ENCODE measurements at places on chromosomes 2 and 18.
A peak's percentile ranks its signal among the peaks of the same experiment; 100 is the strongest.

DNA sequence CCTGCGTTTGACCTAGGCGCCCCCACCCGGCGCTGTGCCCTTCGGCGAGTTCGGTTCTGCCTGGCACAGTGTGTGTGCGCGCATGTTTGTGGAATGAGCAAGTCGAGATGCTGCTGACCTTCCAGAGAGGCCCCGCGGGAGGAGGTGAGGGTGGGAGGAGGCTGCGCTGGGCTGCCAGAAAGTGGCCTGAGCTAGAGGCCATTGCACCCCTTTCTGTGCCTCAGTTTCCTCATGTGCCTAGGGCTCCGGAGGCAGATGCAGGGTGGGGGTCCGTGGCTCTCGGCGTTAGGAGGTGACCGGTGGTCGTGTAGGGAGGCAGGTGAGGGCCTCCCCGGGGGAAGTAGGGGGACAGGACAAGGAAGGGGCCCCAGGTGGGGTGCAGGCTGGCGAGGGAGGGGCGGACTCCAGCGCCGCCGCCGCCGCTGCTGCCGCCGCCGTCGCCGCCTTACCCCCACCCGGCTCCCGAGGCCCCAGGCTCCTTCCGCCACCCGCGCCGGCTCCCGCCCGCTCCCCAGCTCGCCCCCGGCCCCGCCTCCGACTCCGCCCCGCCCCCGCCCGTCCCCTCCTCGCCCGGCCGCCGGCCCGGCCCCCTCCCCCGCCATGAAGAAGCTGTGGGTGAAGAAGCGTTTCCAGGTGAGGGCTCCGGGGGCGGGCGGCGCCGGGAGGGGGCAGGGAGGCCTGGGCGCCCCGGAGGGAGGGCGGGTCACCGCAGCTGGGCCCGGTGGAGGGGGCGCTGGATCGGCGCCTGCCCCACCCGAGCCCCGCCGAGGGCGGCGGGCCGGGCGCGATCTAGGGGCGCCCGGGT is 7.0 kb downstream of the SPEG start:
- DNase-seq, result no peak

- no peak for DNase-seq
These were observed 316 bp downstream of the FKBP7 start for GRCh38 chr2:178478130-178478438.

DNA sequence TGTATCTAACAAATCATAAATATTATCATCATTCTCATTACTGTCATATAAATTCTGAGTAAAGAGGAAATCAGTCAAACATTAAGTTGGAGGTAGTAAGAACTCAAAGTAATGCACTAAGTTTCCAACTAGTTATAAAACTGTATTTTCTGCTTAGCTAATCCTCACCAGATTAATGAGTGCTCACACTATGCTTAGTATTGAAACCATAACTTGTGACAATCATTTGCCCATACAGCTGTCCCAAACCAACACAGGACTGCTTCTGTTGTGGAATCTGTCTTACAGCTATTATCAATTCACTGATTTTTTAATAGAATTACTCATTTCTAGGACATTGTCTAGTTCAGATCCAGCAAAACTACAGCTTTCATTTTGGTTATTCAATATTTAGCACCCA is 41.5 kb upstream of the TANK start:
- DNase-seq, result no peak

DNA sequence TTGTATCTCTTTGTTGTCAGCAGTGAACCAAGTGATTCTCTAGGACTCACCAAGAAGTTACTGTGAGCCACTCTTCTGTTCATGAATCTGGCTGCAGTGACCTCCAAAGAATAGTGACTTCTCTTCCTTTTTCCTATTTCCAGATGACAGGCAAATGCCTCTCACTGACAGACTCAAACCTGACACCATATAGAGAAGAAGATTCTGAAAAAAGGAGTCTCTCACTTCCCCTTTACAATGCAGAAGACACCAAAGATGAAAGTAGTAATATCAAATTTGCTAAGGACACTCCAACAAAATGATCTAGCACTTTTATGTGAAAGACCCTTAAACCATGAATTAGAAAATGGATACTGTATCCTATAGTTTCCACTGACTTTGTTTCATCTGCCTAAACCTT is 44.4 kb upstream of the SETBP1 start:
- no peak for DNase-seq

DNA sequence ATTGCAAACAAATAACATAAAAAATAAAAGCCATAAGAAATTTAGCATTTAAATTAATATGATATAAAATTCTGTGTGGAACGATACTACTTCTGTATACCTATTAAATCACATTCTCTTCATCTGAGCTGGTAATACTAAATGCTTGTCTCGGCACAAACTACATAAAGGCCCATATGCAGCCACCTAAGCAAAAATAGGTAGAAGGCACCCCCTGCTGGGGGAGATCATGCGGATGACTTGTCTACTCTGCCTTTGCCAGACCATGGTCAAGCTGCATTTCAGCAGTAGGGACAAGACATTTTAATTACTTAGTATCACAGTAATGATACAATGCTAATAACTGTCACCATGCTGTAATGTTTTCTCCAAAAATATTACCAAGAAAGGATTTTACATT is 108.0 kb downstream of the CDH19 start:
- peak; percentile 48 for DNase-seq

DNA sequence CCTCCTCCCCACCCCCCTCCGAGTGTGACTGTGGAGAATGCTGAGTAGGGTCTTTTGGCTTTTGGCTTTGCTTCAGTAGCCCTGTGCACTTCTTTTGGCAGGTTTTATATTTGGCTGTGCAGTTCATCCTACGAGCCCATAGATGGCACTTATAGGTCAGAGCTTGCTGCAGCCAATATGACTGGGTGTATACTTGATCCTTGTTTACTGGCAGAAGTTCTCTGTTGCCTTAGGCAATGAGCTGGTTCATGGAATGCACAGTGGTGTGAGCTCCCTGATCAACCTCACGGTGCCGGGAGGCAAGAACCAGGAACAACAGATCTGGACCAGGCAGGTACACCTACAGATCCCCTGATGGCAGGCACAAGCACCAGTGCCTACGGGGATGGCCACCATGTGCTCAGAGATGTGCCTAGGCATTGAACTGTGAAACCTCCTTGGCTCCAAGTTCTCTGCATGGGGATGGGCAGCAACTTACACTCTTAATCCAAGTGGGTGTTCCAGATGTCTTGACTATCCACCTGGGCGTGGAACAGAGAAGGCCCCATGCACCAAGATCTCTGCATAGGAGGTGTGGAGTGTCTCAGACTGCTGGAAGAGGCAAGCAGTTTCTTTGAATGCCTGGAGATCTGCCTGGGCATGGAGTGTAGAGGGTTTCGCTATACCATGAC is 190.4 kb downstream of the KIAA1328 start:
- DNase-seq, result peak; percentile 7

DNA sequence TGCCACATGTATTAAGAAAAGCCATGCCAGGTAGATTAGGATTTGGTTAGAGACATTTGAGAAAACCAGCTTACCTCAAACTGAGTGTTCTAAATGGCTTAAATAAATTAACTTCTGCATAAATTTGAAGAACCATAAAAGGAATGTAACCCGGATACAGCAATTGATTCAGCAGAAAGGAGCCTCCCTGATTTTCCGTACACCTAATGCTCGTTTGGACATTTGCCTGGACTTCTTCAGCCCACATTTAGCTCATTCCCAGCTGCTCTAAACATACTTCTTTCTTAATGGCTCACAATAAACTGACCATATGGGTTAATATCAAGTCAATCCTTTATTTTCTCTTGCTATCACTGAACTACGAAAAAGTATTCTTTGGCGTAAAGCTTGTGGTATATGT is 392.4 kb downstream of the ZNF516 start:
- no peak for DNase-seq

DNA sequence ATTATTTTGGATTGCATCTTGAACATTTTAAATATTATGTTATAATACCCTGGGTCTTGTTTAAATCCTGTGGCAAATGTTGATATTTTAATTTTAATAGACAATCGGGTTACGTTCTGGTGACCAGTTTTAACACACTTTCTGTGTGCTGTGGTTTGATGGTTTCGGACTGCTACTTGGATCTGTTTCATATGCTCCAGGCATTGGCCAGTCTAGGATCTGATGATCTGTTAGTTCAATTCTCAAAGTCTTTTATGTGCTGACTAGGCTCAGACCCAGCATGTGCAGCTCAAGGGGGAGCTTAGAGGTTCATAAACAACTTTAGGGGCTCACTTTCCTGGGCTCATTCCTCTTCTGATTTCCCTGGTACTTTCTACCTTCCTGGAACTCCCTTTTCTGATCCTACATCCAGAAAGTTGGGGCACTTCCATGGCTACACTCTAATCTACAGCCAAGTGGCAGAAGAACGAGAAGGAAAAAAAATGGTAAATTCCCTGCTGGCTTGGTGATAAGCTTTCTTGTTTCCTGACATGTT is 5.0 kb upstream of the ZBTB14 start:
- no peak for DNase-seq

DNA sequence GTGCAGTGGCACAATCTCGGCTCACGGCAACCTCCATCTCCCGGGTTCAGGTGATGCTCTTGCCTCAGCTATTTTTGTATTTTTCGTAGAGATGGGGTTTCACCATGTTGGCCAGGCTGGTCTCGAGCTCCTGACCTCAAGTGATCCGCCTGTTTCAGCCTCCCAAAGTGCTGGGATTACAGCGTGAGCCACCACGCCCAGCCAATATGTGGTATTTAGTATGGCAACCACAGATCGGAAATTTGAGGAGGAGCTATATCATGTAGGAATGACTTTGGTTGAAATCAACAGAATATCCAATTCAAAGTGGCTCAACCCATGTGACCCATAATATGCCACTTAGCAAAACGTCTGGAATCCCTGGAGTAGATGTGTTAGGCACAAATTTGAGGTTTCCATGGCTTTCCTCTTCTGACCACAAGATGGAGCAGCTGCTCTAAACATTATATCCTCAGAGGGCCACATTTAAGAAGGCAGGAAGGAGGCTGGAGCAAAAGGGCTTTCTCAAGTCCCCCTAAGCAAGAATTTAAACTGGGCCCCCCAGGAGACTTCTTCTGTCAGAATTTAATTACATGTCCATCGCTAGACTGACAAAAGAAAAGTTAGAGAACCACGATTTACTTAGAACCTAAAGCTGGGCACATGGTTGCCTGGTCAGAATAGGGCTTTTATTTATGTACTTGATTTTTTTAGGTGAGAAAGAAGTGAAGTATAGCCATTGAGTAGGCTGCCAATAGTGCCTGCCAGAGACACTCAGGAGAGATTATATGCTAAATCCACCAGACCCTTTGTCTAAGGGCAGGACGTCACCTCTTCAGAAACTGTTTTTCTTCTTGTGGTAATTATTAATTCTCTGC is 49.6 kb upstream of the ITSN2 start:
- peak; percentile 73 for DNase-seq

DNA sequence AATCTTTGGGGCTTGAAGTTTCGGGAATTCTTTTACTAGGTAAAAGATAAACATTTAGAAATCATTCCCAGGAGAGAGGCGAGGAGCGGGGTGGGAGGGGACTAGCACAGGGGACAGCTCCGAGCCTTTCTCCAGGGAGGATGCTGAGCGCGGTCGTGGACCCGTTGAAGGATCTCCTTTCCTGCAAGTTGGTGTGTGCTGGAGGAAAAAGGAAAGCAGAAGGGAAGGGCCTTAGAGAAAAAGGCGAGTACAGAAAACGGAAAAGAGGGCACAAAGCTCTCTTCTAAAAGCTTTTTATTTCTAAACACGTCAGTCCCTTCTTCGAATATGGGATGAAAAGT is 640 bp downstream of the SLC39A6 start:
- DNase-seq, result peak; percentile 41

GRCh38 chr2:33484042-33484621 is 7.7 kb downstream of the RASGRP3 start:
- DNase-seq, result no peak

DNA sequence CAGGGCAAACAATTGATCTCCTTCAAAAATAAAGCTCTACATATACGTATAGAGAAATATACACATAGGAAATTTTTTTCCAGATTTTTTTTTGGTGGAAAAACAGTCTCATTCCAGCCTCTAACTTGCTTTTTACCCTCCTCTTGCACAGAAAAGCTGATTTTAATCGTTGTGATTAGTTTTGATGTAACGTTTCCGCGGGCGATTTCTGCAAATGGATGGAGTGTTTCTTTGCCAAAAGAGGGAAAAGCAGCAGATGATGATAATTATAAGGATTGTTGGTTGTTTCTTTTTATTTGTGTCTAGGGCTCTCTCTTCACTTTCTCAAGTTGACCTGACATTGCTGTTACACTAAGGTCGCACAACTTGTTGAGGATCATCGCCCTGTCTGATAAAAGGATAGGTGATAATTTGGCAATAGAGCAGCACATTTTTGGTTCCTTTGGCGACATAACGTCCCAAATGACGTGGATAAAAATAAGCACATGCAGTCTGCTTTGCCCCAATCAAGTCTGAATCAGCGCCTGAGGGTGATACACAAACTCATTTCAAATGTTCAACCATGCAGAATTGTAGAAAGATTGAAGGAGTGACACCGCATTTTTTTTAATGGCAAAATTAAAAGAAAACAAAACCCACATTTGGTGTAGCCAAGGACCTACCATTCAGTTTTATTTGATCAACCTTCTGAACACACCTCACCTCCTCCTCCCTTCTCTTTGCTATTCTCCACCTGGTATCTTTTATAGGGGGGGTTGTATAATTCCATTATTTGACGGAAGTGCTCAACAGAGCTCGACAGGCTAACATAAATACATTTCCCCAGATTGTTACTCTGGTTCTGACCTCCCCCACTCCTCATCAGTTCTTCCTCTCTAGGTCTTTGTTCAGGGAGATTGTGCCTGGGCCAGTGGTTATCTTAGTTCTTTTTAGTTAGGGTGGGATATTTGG is 109.6 kb upstream of the KCTD1 start:
- no peak for DNase-seq

- no peak for DNase-seq
These were observed 197.2 kb downstream of the CYP26B1 start for GRCh38 chr2:71950256-71951082.

DNA sequence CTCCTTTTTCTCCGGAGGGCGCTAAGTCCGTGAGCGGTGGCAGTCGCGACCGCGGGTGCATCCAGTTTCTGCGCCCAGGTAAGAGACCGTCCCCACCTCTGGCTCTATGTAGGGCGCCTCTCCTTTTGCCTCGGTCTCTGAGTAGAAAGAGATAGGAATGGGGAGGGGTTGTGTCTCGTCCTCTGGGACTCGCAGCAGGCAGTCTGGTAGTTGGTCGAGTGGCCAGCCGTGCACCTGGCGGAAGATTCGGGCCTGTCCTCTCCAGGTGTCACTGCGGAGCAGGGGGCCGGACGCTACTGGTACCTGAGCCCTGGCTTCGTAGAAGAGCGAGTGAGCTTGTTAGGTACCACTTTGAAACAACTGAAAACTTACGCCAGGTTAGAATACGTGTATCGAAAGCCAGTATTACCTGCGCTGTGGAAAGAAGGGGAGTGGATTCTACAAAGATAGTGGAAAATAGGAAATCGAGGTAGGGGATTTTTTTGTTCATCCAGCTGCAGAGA is 403 bp downstream of the MAP2 start:
- DNase-seq, result no peak

DNA sequence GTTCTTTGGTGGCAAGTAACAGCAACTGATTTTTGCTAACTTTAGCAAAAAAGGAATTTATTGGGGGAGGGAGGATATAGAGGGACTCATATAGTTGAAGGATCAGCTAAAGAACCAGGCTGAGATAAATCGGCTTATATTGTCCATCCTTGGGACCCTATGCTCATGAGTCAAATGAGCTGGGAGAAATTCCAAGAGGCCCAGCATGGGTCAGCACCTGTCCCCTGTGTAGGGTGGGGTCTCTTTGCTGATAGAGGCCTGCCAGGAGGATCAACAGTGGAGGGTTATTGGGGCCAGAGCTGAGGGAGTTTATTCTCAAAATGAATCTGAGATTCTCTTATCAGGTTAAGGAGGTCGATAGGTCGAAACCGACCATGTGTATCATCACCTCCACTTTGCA is 97.2 kb downstream of the VAPA start:
- no peak for DNase-seq
